Skeletal muscle cell (primary cell): ENCODE measurements at places on chromosomes 11 and 22.

DNA sequence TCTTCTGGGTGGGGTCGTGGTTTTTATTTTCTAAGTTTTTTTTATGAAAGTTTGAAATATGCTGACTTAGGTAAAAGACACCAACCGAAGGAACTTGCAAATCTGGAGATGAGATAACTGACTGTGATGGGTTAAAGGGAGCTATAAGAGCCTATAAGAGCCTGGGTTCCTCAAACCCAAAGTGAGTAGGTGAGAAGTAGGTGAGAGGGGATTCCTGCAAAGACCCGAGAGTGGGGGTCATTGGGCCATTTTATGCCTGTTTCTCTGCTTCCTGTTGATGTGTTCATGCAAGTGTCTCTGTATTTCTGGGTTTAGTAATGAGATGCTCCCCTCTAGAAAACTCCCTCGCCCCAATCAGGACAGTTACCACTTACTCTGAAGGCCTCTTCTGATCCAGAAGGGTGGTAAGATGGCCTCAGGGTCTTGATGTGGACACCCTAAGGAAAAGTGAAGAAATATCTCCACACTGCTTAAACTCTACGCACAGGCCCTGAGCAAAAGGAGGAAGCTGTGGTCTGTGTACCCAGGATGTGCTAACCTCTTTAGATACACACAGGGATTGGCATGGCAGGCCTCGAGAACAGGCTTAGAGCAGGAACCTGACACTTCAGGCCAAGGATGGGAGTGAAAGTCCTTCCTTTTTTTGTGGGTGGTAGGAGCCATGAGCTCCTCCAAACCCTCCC lies 1.8 kb downstream of the FLI1 start:
- no peak for DNase-seq

DNA sequence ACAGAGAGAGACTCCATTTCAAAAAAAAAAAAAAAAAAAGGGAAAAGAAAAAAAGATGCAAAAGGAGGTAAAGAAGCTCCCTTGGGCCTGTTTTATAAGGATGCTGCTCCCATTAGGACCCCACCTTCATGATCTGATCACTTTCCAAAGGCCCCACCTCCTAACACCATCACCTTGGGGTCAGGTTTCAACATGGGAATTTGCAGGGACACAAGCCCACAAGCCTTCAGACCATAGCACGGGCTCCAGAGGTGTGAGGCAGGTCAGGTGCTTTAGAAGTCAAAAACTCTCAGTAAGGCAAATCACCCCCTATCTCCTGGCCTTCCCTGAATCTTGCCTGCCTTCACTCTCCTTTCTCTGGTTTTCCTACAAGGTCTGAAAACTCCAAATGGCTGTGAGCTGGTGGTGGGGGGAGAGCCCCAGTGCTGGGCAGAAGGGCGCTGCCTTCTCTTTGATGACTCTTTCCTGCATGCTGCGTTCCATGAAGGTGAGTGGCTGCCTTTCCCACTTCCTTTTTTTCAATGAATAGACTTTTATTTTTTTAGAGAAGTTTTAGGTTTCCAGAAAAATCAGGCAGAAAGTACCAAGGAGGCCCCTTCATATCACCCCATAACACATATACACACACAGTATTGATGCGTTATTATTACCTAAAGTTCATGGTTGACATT lies 13.2 kb downstream of the ASPHD2 start:
- DNase-seq, result no peak

DNA sequence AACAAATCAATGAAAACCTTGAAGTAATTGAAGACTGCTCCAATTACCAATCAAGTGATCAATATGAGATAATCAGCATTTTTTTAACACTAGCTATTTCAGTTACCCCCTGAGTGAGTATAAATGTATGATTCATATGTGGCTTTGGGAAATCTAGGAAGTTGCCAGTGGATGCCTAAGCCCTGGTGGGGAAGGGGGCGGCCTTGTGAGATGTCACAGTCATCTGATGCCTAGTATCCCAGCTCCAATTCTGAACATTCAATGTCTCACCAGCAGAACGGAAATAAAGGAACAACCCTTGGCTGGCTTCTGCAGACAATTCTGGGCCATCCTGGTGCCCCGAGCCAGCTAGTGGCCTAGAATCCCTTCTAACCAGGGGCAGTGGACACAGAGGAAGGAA lies 58.5 kb upstream of the TIMP3 start:
- no peak for DNase-seq

DNA sequence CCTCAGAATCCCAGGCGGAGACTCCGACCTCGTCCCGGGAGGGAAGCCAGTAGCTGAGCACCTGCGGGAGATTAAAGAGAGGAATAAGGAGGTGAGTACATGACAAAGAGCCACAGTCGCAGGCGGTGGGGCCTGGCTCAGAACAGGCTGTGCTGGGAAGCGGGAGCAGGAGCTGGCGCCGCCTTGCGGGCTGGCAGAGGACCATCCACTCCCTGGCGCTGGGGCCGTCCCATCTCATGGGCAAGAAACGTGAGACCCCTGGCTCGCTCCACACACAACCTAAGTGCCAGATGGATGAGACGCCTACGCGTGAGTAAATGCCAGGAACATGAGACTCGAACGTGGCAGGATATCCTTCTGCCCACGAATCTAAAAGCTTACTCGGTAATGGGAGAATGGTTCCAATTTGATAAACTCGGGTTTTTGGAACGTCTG lies 6.3 kb downstream of the CEND1 start:
- DNase-seq, result peak; percentile 84

DNA sequence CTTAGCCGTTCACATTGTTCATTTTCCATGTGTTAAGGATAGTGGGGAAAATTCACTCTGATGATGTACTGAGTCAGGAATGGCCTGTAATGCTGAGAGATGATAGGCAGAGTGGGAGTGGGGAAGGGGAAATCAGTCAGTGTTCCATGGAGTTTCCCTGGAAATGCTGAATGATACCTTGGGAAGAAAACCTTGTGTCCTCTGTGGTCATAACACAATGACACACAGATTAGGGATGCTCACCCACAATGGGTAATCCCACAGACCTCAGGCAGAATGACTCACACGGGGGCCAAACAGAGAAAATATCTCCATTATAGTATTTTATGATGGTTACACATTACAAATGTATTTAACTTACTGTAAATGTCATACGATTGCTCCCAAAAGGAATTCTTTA lies 118.0 kb downstream of the SNX19 start:
- DNase-seq, result peak; percentile 83

DNA sequence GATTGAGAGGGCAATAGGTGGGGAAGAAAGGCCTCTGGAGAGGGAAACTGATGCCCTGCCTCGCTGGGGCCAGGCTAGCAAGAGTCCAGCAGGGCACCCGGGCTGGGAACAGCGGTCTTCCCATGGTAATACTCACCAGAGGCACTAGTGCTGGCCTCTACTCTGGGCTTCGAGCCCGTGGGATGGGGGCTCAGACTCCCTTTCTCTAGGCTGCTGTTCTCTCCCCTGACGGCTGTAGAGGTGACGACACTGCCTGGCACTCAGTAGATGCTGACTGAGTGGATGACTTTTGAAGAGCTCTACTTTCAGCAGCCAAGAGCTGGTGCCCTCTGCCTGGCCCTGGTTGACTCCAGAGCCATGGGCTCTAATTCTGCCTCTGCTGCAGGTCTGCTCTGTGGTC lies 818 bp upstream of the C1QTNF4 start:
- no peak for DNase-seq

GRCh38 chr11:65008016-65008415 lies 5.9 kb upstream of the ARL2 start:
- DNase-seq, result no peak

- DNase-seq, result no peak
Measured at GRCh38 chr11:69039501-69039900, 9.2 kb upstream of the TPCN2 start.

- no peak for DNase-seq
Measured at GRCh38 chr22:26554956-26555355, 35.0 kb downstream of the TPST2 start.

DNA sequence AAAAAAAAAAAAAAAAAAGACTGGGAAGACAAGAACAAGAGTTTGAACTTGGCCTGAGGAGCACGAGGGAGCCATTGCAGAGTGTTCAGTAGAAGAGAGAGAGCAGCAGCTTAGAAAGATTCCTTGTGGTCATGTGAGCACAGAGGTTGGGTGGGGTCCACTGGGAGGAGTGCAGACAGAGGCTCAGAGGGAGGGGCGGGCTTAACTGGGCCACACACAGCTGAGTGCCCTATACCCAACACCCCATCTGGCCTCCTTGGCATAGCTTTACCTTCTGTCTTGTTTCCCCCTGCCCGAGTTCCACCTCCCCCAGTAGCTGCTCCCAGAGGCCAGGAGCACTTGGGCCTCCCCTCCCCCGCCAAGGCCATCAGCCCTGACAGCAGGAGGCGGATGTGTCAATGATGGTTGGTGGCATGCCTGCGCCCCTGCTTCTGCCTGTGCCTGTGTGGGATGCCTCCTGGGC lies 12.1 kb downstream of the C11orf86 start:
- no peak for DNase-seq

GRCh38 chr11:120117991-120118390 lies 19.9 kb downstream of the TRIM29 start:
- DNase-seq, result no peak

- DNase-seq, result no peak
Measured at GRCh38 chr22:45645526-45646414, 25.9 kb upstream of the ATXN10 start.

DNA sequence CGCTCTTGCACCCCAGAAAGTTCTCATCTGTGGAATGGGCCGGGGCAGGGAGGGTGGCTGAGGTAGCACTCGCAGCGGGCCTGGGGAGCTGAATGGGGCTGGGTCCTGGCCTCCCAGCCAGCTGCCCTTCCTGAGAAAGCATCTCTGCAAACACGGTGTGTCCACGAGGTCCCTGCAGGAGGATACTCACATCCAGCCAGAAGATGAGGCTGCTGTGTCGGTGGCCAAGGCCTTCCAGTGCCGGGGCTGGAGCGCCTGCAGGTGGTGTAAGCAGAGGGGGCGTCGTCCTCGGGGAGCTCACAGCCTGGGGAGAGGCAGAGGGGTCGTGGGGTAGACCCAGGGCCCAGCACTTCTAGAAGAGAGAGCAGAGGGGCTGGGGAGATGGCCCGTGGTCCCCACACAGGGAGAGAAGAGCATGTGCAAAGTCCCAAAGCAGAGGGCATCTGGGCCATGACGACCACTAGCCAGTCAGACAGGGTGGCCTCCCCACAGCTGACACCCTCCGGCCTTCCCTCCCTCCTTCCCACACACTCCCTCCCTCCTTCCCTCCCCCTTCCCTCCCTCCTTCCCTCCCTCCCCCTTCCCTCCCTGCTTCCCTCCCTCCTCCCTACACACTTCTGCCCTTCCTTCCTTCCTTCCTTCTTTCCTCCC lies 97.9 kb downstream of the WNT7B start:
- no peak for DNase-seq

DNA sequence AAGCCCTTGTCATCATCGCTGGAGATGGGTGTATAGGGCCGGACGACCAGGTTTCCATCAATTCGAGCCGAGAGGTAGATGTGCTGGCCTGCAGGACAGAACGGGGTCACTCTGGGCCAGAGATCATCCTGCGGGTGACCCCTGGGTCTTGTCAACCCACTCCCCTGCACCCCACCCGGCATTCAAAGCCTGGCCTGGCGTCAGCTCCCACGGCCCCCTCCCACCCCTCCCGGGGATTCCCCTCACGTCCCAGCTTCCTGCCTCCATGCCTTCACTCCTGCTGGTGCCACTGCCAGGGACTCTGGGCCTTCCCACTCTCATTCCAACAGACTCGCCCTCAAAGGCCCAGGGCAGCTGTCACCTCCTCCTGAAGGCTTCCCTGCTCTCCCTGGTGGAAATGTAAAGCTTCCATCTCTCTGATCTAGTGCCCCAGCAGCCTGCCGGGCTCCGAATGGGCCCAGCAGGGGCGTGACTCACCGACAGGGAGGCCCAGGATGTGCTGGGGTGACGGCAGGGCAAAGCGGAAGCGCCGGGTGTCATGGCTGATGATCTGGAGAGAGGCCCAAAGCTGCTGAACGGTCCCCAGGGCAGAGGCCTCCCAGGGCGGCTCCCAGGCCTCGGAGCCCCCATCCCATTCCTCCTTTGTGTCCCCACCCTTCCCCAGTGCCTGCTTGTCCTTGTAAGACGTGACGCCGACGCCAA lies 9.3 kb downstream of the ATP5MGL start:
- no peak for DNase-seq

GRCh38 chr11:128630367-128631230 lies 43.2 kb upstream of the ETS1 start:
- DNase-seq, result peak; percentile 48

DNA sequence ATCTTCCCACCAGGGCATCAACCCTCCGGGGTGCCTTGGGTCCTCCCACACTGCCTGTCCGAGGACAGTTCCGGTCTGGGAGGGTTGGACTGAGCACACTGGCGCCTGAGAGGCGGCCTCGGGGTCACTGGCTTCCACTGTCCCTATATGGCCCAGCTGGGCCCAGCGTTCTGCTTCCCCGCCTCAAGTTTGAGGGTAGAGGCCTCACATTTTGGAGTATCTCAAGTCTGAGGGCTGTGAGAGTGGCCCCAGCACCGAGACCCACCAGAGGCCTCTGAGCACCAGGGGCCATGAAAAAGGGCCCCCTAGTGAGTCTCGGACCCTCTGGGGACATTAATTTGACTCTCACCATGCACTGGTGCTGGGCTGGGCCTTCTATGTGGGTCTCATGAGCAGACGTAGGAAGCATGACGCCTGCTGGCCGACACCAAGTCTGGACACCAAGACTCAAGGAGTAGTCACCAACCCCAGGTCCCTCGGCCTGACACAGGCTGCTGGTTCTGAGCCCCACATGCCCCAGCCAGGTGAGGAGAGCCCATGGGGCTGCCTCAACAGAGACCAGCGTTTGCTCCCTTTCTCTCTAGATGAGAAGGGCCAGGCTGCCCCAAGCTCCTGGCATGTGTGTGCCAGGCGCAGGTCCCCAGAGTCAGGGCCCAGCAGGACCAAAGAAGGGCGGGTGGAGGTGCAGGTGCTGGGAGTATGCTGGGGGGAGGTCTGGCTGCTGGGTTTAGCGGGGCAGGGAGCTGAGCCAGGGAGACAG lies 27.5 kb downstream of the ARVCF start:
- DNase-seq, result no peak

- DNase-seq, result peak; percentile 63
Measured at GRCh38 chr22:32531931-32532819, 57.6 kb downstream of the FBXO7 start.

- DNase-seq, result no peak
Measured at GRCh38 chr11:30254307-30255298, 23.8 kb downstream of the FSHB start.
